ENCODE measurements at places on chromosomes 3 and 15. TPM values are rescaled to one million over a fixed set of nuclear protein-coding genes. Genes with fewer than 3 reads are reported as not detected.

RTP4 gene
- total RNA-seq, result 6.0 TPM

PRR20G gene
- total RNA-seq, result not detected

GRK7 gene
- total RNA-seq, result 0.19 TPM

SAMD7 gene
- total RNA-seq, result not detected

NMNAT3 gene
- 5.3 TPM for total RNA-seq

DNA sequence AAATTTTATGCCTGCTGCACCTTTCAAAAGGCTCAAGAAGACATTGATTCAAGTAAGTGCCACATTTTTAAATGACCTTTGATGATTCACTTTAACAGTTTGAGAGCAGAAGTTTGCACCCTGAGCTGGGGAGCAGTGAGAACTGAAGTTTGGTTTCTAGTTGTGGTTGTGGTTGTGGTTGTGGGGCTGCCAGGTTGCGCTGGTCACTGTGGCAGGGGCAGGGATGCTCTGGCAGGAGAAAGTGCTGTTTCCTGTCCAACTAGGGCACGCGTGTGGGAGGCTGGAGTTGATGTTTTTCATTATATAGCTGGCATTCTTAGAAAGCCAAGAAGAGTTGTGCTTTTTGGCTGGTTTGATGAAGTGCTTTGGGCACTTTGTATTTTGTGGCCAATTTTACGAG lies 339.7 kb upstream of the NR2F2 start:
- H3K27me3 ChIP-seq, result peaks cover 3% of the 10 kb centered on the region
- no peaks in the 10 kb centered on the region for H3K36me3 ChIP-seq

- DNase-seq, result no peak
- peaks cover 12% of the 10 kb centered on the region for H3K36me3 ChIP-seq
- H3K4me3 ChIP-seq, result no peak overlapping the region
- no peaks in the 10 kb centered on the region for H3K27me3 ChIP-seq
- peaks cover 10% of the 10 kb centered on the region for H3K4me1 ChIP-seq
These were observed 55.0 kb upstream of the RPL32 start for GRCh38 chr3:12896063-12896985.

DNA sequence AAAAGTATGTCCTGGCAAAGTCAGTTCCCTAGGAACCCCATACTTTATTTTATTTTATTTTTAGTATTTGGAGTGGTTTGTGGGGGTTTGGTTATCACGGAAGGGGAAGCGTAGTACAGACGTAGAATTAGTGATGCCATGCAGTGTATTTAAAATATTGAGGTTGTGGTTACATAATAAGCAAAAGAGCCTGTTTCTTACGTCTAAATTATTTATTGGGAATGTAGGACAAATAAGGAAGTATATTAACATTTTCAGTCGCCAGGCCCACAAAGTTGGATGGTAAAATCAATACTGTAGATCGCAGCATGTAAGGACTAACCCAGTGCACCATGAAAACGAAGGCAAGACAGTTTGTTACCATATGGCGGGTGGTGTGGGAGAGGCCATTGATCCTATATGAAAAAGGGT lies 558 bp downstream of the DTWD1 start:
- peak overlapping the region; percentile 83 for H3K27ac ChIP-seq
- peak overlapping the region; percentile 90 for H3K4me3 ChIP-seq
- no peak for DNase-seq
- no peaks in the 10 kb centered on the region for H3K27me3 ChIP-seq
- peaks cover 9% of the 10 kb centered on the region for H3K4me1 ChIP-seq
- H3K36me3 ChIP-seq, result peaks cover 3% of the 10 kb centered on the region

- no peaks in the 10 kb centered on the region for H3K4me1 ChIP-seq
- peaks cover 3% of the 10 kb centered on the region for H3K27me3 ChIP-seq
- no peak for DNase-seq
- no peak overlapping the region for H3K27ac ChIP-seq
- H3K4me3 ChIP-seq, result no peak overlapping the region
- H3K36me3 ChIP-seq, result no peaks in the 10 kb centered on the region
These were observed 273.6 kb downstream of the THRB start for GRCh38 chr3:24220859-24221657.

DNA sequence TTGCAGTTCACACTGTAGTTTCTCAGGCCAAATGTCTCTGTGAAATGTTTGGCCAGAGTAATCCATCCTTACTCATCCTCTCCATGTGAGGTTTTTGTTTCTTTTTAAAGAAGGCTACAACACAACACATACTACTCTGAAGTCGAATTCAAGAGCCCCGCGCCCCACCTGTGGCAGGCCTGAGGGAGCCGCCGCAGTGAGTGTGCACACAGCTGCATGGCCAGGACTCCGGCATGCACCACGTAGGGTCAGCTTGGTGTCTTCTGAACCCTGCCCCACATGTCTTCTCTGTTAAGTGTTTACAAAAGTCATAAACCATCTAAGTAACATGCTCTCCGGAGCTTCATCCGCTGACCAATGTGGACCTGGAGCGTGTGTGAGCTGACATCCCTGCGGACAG lies 58.7 kb downstream of the PGPEP1L start:
- no peak overlapping the region for H3K27ac ChIP-seq
- peaks cover 2% of the 10 kb centered on the region for H3K27me3 ChIP-seq
- H3K36me3 ChIP-seq, result peaks cover 43% of the 10 kb centered on the region
- DNase-seq, result no peak
- no peak overlapping the region for H3K4me3 ChIP-seq

- H3K4me3 ChIP-seq, result no peak overlapping the region
- H3K4me1 ChIP-seq, result no peaks in the 10 kb centered on the region
- no peaks in the 10 kb centered on the region for H3K27me3 ChIP-seq
- DNase-seq, result no peak
These were observed 405.9 kb downstream of the NR2F2 start for GRCh38 chr15:96736384-96736783.

DNA sequence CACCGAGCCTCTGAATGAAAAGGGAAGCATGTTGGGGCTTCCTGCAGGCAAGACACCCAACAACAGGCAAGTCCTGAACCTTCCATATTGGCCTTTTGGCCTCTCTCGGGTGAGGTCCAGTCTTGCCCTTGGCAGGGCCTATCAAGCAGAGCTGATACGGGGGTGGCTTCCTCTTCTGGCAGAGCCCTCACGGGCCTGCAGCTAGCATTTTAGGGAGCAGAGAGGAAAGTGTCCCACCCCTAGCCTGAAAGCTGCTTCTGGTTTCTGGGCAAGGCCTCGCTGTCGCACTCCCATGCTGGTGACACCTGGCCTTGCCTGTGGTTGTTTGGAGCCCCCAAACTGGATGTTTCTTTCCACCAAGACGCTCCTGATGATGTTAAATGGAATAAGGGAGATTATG lies 31.8 kb upstream of the CTSH start:
- DNase-seq, result no peak
- no peaks in the 10 kb centered on the region for H3K36me3 ChIP-seq
- H3K27ac ChIP-seq, result no peak overlapping the region

DNA sequence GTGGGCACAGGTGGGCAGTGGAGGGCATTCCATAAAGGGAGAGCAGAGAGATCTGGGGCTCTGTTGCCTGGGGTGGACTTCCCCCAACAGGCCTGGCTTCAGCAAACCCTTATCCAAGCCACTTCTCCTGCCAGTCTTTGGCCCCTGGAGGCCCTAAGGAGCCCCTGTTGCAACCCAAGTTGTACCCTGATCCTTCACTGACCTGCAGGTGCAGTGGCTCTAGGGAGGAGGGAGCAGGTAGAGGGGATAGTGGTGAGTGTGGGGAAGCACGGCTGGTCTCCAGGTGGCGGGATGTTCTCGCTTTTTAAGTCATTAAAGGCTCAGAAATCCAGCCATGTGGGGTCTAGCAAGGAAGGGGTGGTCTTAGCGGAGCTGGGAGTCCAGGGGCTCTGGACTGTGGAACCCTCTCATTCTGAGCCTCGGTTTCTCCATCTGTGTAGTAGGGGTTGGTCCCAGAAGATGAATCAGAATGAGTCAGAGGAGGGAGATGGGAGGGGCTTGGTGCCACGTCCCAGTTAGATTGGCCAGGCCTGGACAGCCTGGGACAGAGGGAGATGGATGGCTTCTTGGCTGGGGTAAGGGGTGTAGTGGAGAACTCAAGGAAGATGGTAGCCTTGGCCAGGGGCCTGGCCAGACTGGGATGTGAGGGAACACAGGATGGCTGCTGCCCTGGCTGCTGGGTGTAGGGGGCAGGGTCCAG lies 2.6 kb downstream of the ZBTB47 start:
- peaks cover 2% of the 10 kb centered on the region for H3K36me3 ChIP-seq
- no peak overlapping the region for H3K4me3 ChIP-seq
- H3K27me3 ChIP-seq, result no peaks in the 10 kb centered on the region

GRCh38 chr15:66046326-66046725 lies 177.0 kb downstream of the RAB11A start:
- no peak overlapping the region for H3K4me3 ChIP-seq
- H3K27me3 ChIP-seq, result peaks cover 32% of the 10 kb centered on the region
- DNase-seq, result no peak
- H3K36me3 ChIP-seq, result no peaks in the 10 kb centered on the region
- no peaks in the 10 kb centered on the region for H3K4me1 ChIP-seq

GRCh38 chr3:122003112-122003511 lies 18.9 kb downstream of the ILDR1 start:
- H3K4me1 ChIP-seq, result no peaks in the 10 kb centered on the region
- H3K27ac ChIP-seq, result no peak overlapping the region
- peaks cover 6% of the 10 kb centered on the region for H3K27me3 ChIP-seq
- no peak overlapping the region for H3K4me3 ChIP-seq
- no peak for DNase-seq

DNA sequence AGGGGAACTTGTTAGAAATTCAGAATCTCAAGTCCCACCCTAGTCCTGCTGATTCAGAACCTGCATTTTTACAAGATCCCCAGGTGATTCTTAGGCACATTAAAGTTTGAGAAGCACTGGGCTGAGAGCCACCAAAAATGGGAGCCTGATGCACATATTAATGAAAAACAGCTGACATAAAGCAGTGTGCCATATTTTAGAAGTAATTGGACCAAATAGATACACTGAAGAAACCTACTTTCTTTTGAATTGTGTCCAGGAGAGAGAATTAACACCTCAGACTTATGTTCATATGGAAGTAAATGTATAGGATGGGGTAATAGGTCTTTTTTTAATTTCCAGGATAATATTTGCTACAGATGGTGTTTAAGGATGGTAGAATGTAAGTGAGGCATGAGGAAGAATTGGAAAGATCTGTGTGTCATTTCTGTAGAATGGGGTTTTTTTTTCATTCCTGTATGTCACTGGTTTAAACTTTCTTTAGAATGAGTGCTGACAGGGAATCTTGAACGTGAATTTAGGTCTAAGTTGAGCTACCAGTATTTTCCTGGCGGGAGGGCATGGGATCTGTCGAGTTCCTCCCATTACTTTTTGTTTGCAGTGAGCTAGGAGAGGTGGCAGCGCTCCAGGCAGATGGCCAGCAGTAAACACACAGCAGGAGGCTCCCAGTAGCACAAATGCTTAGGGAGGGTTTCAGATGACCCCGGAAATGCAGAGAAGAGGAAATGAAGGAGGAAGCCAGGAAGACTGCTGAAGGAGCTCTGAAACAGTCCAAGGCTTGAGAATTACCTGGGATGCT lies 185.6 kb downstream of the PLCL2 start:
- no peak overlapping the region for H3K27ac ChIP-seq
- peaks cover 10% of the 10 kb centered on the region for H3K4me1 ChIP-seq
- no peak for DNase-seq
- peaks cover 3% of the 10 kb centered on the region for H3K36me3 ChIP-seq

DNA sequence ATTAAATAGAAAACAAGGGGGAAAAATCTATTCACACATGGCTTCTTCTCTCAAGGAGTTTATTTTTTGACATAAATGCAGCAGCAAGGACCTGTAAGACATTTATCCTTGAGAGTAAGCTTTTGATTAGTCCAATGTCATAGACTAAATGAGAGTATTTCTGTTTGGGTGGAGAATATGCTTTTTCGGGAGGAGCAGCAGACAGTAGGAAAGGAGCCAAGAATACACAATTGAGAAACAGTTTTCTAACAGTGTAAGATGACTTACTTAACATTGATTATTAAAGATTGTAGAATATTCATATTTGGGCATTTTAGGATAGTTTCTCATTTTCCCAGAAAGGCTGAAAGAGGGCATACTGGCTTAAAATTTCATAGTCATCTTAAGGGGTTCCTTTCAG lies 65.9 kb upstream of the PAQR5 start:
- H3K4me1 ChIP-seq, result no peaks in the 10 kb centered on the region
- no peak overlapping the region for H3K4me3 ChIP-seq
- no peak overlapping the region for H3K27ac ChIP-seq
